ENCODE measurements at places on chromosomes 7 and 10.

DNA sequence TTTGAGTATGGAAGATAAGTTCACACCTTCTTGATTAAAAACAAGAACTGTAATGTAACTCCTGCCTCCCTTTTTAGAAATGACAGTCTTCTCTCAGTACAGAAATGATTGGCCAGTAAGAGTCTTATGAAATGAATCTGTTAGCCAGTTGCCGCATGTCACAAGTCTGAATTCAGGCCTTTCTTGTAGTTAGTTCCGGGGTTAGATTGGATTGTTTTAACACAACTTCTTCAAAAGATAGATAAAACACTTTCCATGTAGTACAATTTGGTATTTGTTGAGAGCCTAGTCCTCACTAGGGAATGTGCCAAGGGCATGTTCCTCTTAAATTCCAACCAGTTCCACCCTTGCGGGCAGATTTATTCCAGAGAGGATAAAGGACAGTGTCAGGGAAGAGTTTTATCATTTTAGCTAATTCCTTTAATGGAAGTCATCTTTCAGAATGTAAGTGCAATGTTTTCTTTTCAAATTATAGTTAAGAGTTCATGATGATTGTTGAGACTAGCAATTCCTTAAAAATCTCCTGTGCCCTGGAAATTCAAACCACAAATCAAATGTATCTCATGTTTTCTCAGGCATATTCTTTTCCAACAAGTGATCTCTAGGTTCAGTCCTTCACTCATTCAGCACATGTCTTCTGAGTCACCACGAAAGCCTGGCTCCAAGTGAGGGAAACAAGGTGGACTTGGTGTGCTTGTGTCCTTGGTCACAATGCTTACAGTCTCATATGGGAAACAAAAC, 4.1 kb downstream of the FHIP2A start:
- no peak for DNase-seq

GRCh38 chr7:18803923-18804322, 308.4 kb downstream of the HDAC9 start:
- no peak for DNase-seq

GRCh38 chr10:4169448-4169847, 384.4 kb upstream of the KLF6 start:
- DNase-seq = no peak

GRCh38 chr7:98250789-98251188, 1.2 kb downstream of the TECPR1 start:
- no peak for DNase-seq

- DNase-seq = no peak
These were observed 77.7 kb downstream of the OTUD1 start for GRCh38 chr10:23516530-23516929.

- no peak for DNase-seq
These were observed 446.9 kb downstream of the PTPRN2 start for GRCh38 chr7:158140538-158141220.

- no peak for DNase-seq
These were observed 104.7 kb upstream of the KLF14 start for GRCh38 chr7:130838738-130839137.

Data from anterior cingulate cortex (tissue), 58 donors.